ENCODE measurements at places on chromosomes 7 and 10.

- DNase-seq, result no peak
Observed at GRCh38 chr10:88253622-88254021, 329.5 kb downstream of the RNLS start.

GRCh38 chr7:97499204-97499603 is 232.7 kb upstream of the TAC1 start:
- DNase-seq, result no peak

DNA sequence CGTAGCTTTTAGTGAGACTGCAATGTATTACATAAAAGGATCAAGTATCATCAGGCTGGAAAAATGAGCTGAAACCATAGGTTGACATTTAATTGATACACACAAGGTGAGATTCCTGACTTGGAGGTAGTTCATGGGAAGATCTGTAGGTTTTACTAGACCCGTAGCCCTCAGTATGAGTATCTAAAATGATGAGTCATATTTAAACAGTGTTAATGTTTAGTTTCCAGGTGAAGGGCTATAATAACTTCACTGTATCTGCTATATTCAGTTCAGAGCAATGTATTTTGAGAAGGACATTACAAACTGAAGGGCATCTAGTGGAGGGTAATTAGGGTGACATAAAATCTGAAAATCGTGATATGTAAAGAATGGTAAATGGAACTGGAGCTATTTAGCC is 35.0 kb downstream of the ENTPD1 start:
- no peak for DNase-seq

DNA sequence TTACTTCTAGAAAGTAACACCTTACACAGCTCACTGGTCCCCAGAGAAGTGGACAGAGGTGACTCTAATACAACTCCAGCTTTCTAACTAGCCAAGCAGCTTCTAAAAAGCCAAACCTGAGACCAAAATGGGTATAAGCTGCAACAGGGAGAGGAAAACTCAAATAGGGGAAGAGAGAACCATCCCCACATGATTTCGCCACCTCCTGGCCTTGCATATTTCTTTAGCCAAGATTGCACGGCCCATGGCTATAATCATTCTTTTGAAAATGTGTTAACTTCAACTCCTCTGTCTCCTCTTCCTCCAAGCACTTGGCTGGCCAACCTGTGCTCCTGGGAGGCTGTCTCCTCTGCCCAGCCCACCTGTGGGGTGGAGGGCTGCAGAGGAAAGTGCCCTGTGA is 28.7 kb downstream of the NUP42 start:
- no peak for DNase-seq

GRCh38 chr10:97542169-97543024 is 30.2 kb upstream of the ANKRD2 start:
- DNase-seq, result no peak

- DNase-seq, result no peak
Observed at GRCh38 chr7:139630643-139631519, 107.4 kb downstream of the CLEC2L start.

DNA sequence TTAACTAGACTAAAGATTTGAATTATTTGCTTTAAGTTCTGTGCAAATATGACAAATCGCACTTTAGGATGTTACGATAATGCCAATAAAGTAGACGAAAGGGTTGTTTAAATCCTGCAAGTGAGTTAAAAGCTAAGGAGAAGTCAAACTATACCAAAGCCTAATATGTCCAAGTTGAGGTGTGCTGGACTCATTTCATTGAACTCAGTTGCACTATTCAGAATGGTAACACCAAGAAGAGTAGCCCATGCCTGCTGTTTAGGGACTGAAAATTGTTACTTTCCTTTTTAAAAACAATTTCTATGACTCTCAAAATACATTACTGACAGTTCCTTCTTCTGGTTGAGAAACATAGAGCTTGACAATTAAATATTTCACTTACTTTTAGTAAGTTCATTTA is 766.3 kb downstream of the DNAJB9 start:
- no peak for DNase-seq

GRCh38 chr10:22321156-22321923 is 441 bp downstream of the BMI1 start:
- peak; percentile 84 for DNase-seq

- DNase-seq, result no peak
Observed at GRCh38 chr7:73885433-73885974, 24.5 kb downstream of the TMEM270 start.

DNA sequence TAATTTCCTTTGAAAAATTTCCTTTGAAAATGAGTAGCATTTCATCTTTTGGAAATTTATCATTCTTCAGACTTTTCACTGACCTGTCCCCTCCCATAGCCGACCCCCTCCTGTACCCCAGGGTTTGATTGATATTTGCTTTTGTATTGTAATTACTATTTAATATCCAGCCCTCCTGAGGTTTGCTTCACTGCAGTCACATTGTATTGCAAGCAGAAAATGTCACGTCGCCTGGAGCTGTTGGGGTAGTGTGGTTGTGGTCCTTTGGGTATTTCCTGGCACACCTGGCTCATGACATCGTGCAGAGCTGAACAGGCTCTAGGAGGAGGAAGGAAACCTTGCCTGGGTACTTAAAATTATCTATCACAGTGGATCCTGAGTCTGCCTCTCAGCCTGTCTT is 116.1 kb downstream of the INSYN2A start:
- no peak for DNase-seq

DNA sequence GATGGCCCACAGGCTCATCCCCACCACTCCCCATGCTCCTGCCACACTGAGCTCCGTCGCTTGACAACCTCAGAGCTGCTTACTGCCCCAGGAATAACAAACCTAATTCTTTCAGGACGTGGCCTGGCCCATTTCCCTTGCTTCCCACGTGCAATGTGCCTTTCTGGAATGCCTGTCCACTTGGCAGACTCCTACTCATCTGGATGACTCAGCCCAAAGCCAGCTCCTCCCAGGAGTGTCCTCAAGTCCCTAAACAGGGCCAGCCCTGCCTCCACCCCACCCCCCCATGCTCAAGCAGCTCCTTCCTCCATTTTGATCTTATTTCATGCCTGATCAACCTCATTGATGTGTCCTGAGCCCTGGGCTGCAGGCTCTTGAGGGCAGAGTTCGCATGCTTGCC is 164.9 kb upstream of the RNF32 start:
- DNase-seq, result no peak

GRCh38 chr10:78320506-78320905 is 286.8 kb downstream of the RPS24 start:
- DNase-seq, result no peak

DNA sequence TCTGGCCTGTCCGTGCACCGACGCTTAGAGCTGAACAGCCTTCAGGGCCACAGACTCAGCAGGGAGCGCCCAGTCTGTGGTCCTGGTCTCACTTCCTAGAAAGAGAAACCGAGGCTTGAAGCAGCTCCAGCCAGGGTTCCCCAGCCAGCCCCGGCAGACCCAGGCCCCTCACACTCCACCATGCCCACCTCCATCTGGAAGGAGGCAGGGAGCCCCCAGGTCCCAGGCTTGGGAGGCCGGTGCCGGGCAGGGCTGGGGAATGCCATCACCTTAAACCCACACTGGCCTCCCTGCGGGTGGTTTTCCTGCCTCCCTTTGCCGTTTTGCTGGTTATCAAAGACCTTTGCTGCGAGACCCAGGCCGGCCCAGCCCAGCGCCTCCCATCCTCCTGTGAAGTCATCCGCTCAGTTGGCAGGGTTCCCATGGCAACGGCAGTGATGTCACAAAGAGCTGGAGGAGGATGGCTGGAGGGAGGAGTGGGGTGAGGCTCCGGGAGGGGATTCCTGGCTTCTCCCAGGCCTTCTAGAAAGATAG is 24.0 kb downstream of the ELFN1 start:
- peak; percentile 74 for DNase-seq

Data from putamen (tissue), 1 donor.